ENCODE measurements at places on chromosomes 5 and 9.

DNA sequence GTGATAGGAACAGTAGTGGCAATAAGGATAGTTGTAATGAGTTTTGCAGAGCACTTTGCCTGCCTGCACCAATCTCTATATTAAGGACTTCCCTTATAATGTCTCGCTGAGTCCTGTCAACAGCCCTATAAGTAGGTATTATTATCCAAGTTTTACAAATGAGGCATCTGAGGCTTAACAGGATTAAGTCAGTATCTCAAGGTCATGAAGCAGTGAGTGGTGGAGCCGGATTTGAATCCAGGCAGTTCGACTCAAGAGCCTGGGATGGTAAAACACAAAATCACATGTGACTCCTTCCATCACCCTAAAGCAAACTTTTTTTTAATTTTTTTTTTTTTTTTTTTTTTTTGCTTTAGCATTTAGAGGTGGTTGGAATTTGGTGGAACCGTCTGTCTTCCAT, 59.0 kb upstream of the RARS1 start:
- DNase-seq: no peak

DNA sequence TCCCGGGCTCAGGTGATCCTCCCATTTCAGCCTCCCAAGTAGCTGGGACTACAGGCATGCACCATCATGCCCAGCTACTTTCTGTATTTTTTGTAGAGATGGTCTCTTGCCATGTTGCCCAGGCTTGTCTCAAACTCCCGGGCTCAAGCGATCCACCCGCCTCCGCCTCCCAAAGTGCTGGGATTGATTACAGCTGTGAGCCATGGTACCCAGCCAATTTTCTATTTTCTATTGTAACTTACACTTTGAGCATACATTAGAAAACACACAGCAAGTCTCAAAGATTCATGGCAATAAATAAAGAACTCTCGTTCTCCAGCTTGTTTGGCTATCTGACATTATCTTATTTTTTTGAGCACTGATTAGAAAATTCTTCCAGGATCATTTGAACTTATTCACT, 228.7 kb downstream of the ADAMTS6 start:
- DNase-seq: no peak

DNA sequence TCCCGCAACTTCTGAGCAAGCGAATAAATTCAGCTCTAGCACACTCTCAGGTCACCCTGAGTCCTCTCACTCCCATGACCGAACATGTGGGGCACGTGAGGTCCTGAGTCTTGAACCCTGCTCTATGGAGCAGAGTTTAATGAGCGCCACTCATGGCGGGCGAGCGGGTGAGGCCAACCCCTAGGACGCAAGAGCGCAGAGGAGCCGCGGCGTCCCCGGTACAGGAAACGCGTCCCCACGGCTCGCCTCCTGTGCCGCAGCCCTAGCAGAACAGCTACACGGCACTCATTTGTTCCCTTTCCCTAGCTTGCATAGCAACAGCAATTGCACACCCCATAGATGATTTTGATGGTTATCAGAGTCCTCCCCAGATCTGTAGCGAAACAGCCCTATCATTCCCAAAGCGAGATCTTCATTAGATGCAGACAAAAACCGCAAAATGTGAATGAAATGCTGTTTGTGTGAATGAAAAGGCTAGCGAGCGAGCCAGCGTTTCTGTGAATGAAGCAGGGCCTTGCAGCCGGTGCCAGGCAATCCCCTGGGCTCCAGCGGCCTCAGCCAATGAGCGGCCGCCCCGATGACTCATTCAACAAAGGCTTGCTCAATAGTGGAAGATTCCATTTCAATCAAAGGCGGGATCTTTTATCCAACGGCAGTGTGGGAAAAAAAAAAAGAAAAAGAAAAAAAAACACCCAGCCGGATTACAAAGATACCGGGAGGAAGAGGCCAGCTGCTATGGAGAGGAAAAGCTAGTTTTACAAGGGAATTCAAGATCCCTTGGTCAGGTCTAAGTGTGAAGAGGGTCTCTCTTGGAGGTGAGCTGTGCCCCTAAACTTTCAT, 1.5 kb upstream of the SHC3 start:
- DNase-seq: peak; percentile 87

- no peak for DNase-seq
Measured at GRCh38 chr5:99030906-99031440, 102.2 kb upstream of the CHD1 start.

- DNase-seq: no peak
Measured at GRCh38 chr5:62572918-62573514, 5.6 kb upstream of the LRRC70 start.

- no peak for DNase-seq
Measured at GRCh38 chr9:133246991-133247390, 28.0 kb downstream of the ABO start.

DNA sequence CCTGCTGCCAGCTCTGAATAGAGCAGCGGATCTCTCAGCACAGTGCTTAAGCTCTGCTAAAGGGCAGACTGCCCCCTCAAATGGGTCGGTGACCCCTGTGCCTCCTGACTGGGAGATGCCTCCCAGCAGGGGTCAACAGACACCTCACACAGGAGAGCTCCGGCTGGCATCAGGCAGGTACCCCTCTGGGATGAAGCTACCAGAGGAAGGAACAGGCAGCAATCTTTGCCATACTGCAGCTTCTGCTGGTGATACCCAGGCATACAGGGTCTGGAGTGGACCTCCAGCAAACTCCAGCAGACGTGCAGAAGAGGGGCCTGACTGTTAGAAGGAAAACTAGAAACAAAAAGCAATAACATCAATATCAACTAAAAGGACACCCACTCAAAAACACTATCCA, 131.6 kb downstream of the TMEM232 start:
- no peak for DNase-seq

GRCh38 chr5:33291216-33292000, 149.4 kb upstream of the TARS1 start:
- DNase-seq: peak; percentile 28

DNA sequence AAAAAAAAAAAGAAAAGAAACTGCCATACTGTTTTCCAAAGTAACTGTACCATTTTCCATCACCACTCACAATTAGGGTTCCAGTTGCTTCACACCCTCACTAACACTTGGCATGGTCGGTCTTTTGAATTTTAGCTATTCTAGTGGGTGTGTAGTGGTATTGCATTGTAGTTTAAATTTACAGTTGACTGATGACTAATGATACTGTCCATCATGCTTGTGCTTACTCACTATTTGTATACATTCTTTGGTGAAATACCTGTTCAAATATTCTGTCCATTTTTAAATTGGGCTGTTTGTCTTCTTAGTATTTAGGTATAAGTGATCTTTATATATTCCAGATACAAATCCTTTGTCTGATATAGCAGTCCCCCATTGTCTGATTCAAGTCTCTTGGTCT, 36.2 kb upstream of the ZNF169 start:
- DNase-seq: no peak

GRCh38 chr5:105145152-105145551, 1582.6 kb upstream of the NUDT12 start:
- no peak for DNase-seq

DNA sequence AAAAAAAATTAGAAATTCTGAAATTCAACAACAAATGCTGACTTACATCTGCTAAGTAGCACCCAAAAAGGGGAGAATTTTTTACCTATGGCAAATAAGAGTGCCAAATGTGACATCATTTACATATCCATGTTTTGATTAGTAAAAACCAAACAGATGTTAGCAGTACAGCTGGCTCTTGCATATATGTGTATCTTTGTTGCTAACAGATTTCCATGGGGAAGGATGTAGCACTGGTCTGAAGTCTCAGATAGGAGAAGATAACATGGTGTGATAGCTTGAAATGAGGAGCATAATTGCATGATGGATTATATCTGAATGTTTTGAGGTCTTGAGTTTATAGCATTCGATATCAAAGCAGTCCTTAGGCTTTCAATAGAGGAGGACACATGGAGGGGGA, 17.5 kb downstream of the PIK3R1 start:
- DNase-seq: no peak

DNA sequence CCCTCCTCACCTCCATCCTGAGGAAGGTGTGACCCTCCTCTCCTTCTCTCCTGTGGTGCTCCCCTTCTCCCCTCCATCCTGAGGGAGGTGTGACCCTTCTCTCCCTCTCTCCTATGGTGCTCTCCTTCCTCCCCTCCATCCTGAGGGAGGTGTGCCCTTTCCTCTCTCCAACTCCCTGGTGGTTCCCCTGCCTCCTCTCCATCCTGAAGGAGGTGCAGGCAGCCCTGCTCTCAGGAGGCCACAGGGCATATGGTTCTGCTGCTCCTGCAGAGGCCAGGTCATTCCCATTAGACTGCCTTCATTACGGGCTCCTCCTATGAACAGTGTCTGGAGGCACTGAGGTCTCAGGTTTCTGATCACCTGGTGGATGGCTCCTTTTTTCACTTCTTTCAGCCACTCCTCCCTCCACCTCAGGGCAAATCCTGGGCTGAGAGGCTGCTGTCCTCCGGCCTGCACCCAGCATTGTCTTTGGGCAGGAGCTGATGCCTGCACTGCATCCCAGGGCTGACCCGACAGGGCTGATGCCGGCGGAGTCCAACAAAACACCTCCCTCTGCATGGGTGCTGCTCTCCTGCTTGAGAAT, 197.1 kb downstream of the MED10 start:
- no peak for DNase-seq

DNA sequence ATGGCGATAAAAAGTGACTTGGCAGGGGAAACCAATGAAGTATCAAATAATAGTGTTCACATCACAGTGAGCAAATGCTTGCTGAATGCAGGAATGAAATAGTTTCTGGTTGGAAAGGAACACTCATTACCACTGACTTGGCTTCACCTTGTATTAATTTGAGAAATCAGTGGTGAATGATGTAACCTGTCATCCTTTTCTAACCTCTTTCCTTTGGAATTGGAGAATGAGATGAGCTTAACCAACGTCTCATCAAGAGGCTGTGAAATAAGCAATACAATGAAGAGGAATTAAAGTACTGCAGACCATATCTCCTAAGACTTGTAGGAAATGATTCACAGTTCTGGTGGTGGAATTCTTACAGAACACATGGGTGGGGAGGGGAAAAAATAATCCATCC, 192.2 kb downstream of the DMAC1 start:
- no peak for DNase-seq

Data from left ventricle myocardium inferior (tissue), 1 donor.